ENCODE measurements at places on chromosomes 13 and 19.

DNA sequence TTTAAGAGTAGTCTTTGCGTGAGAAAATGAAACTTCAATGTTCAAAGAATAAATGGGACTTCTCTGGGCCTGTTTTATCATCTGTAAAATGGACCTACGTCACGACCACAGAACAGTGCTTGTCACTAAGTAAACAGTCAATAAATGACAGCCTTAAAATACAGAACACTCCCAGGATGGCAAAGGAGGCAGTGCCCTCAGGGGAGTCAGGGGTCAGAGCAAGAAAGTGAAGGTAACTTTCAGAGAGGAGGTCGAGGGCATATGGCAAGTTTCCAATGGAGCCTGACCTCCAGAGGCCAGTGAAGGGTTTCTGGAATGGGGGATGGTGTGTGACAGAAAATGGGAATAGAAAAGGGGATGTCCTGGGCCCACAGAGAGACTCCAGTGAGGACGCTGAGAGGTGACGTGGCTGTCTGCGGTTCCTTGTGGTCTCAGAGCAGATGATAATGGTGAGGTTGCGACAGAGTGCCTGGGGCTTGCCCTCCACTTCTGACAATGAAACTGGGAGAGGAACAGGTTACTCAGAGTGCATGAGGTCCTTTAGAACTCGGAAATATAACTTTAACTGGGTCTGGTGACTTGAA, 91.8 kb downstream of the UBL3 start:
- DNase-seq = no peak

DNA sequence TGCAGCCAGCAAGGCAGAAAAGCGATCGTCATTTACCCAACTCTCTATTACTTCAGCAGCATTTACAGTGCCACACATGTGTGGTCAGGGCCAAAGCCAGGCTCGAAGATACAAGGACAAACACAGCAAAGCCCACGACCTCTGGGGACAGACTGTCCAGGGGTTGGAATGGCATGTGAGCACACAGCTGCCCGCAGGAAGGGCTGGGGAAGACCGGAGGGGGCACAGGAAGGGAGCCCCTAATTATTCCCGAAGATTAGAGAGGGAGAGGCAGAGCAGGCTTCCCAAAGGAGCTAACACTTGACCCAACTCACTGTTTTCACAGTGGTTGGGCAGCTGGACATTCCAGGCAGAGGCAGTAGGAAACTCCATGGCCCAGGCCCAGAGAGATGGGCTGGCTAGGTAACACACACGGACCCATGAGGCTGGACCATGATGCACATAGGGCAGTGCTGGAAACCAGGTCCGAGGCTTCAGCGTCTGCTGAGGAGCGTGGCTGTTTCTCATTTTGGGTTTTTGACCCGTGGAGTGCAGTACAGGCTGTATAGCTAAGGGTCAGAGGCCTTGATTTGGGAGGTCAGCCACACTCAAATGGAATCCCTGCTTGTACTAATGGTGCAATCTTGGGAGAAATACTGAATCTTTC, 179.8 kb downstream of the FOXO1 start:
- DNase-seq = no peak

GRCh38 chr13:31172535-31172934, 10.8 kb upstream of the HSPH1 start:
- DNase-seq = peak; percentile 56

- no peak for DNase-seq
These were observed 6.7 kb upstream of the KATNAL1 start for GRCh38 chr13:30314069-30314468.

GRCh38 chr13:46962281-46962941, 65.6 kb upstream of the HTR2A start:
- peak; percentile 18 for DNase-seq

- no peak for DNase-seq
These were observed 629 bp downstream of the LRFN3 start for GRCh38 chr19:35936738-35937268.

GRCh38 chr19:13007292-13008045, 12.2 kb downstream of the NFIX start:
- DNase-seq = no peak

DNA sequence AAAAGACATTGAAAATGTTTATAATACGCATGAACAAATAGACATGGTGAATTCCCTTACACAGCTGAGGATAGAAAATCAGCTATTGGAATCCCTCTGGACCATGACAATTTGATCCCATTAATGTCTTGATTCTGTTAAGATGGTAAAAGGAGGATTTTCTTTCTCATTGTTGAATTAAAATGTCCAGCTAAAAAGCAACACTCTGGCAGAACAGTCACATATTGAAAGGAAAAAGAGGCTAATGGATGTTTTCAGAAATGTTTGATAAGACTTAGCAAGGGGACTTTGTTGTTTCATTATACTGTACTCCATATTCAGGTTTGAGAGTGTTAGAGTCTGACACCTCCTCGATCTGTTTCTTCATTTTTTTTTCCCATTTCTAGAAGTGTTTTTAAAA, 296.0 kb downstream of the OLFM4 start:
- DNase-seq = no peak

GRCh38 chr13:41407380-41407779, 50.0 kb upstream of the RGCC start:
- DNase-seq = no peak

GRCh38 chr13:33123066-33123859, 107.0 kb downstream of the KL start:
- no peak for DNase-seq

GRCh38 chr13:104098421-104098820, 1032.2 kb upstream of the SLC10A2 start:
- DNase-seq = no peak

DNA sequence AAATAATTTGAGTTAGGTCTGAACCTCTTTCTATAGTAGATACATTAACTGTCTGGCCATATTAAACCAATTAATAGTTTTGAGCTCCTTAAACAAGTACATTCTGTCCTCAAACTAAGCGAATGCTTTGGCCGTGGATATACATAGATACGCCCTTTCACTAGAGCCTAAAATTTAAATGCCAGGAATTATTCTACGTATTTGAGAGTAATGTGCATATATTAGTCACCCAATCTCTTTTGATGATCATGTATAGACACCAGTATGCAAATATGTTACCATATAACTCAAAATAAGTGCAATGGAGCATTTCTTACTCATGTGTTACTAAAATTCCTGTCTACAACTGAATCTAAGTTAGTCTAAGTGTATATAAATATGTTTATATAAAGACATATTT, 70.4 kb downstream of the FLT1 start:
- DNase-seq = no peak

- DNase-seq = no peak
These were observed 16.8 kb downstream of the PALM start for GRCh38 chr19:725461-726089.

DNA sequence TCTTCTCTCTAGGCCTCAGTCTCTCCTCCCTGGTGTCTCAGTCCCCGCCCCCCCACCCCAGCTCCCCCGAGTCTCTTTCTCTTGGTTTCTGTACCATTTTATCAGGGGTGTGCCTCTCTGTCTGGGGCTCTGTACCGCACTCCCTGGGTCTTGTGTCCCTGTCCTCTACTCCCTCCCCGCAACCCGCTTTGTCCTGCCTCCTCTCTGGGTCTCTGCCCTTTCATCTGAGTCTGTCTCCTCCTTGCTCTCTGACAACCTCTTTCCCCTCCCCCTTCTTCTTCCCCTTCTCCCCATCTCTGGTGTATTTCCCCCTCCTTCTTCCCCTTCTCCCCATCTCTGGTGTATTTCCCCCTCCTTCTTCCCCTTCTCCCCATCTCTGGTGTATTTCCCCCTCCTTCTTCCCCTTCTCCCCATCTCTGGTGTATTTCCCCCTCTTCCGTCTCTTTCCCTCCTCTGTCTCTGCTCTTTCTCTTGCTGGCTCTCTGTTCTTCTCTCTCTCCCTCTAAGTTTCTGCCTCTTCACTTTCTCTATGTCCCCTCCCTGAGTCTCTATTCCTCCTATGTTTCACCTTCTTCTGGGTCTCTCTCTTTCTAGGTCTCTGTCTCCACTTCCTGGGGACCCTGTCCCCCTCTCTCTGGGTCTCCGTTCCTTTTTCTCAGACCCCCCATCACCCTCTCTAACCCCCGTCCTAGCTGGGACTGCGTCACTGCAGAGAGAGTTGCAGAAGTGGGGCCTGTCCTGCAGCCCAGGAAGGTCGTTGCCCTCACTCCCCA, 2.2 kb upstream of the KCNC3 start:
- DNase-seq = no peak

GRCh38 chr19:7868326-7868670, 5.9 kb downstream of the PRR36 start:
- no peak for DNase-seq

GRCh38 chr13:30314562-30314961, 7.2 kb upstream of the KATNAL1 start:
- DNase-seq = no peak

All from SW 1271 (cell line).